PC-3 (cell line): ENCODE measurements at places on chromosomes 12 and 14.

DNA sequence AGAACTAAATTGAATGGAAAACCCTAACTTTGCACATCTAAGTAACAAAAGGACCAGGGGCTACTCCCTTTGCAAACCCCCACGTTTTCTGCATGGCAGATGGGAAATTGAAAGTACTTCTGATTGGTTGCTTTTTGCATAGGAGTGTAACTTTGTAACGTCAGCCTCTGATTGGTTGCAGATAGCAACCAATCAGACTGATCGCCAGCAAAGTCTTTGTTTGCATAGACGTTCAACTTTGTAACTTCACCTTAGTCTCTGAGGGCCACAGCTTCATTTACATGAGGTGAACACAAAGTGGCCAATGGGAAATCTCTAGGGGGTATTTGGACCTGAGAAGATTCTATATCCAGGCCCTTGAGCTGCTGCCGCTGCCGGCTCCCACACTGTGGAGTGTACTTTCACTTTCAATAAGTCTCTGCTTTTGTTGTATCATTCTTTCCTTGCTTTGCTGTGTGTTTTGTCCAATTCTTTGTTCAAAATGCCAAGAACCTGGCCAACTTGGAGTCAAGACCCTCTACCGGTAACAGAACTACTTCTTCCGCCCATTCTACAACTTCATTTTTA lies 102.5 kb upstream of the PRICKLE1 start:
- no peak overlapping the region for H3K4me3 ChIP-seq
- no peaks in the 10 kb centered on the region for H3K36me3 ChIP-seq
- no peaks in the 10 kb centered on the region for H3K27me3 ChIP-seq
- H3K4me1 ChIP-seq, result peaks cover 7% of the 10 kb centered on the region

DNA sequence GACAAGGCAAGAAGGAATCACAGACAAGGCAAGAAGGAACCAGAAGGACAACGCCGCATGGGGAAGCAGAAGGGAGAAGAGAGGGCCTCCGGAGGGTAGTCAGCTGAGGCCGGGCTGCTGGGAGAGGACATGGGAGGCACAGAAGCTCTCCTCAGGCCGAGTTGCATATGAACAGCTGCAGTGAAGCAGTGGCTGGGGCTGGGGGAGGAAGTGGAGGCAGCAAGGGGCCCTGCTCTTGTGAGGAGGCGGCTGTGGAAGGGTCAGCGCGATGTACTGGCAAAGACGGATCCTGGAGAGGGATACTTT lies 22.0 kb upstream of the TMEM106C start:
- no peak overlapping the region for H3K27ac ChIP-seq
- DNase-seq, result no peak
- no peak overlapping the region for H3K4me3 ChIP-seq
- peaks cover 13% of the 10 kb centered on the region for H3K4me1 ChIP-seq
- H3K27me3 ChIP-seq, result no peaks in the 10 kb centered on the region
- H3K36me3 ChIP-seq, result no peaks in the 10 kb centered on the region

GRCh38 chr14:99576304-99576703 lies 27.7 kb downstream of the CCDC85C start:
- no peak overlapping the region for H3K4me3 ChIP-seq
- H3K27me3 ChIP-seq, result no peaks in the 10 kb centered on the region
- peak overlapping the region; percentile 67 for H3K27ac ChIP-seq
- no peaks in the 10 kb centered on the region for H3K36me3 ChIP-seq
- H3K4me1 ChIP-seq, result peaks cover 66% of the 10 kb centered on the region
- DNase-seq, result peak; percentile 40

DNA sequence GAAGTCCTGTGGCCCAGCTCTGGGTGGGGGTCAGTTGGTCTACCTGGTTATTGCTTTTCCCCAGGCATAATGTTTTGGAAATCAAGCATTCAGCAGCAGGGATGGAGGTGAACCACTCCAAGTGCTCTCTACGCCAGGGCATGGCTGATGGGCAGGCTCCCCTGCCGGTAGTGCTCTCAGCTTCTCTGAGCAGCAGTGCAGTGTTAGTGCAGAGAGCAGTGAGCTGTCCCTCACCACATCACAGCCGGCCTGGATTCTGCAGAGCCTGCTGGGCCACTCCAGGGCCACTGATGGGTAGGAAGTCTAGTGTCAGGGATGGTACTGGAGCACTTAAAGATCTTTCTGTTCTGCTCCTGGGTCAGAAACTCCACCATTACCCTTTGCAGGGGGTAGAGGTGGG lies 151.1 kb downstream of the CALM1 start:
- no peaks in the 10 kb centered on the region for H3K36me3 ChIP-seq
- no peak overlapping the region for H3K27ac ChIP-seq
- DNase-seq, result no peak
- no peaks in the 10 kb centered on the region for H3K27me3 ChIP-seq

GRCh38 chr12:29713729-29714128 lies 70.0 kb downstream of the TMTC1 start:
- H3K4me3 ChIP-seq, result no peak overlapping the region
- no peaks in the 10 kb centered on the region for H3K4me1 ChIP-seq
- H3K27ac ChIP-seq, result no peak overlapping the region
- no peak for DNase-seq
- no peaks in the 10 kb centered on the region for H3K27me3 ChIP-seq

- no peak for DNase-seq
- H3K27ac ChIP-seq, result no peak overlapping the region
- H3K4me1 ChIP-seq, result peaks cover 10% of the 10 kb centered on the region
- H3K36me3 ChIP-seq, result no peaks in the 10 kb centered on the region
- no peaks in the 10 kb centered on the region for H3K27me3 ChIP-seq
- no peak overlapping the region for H3K4me3 ChIP-seq
Observed at GRCh38 chr14:101006008-101006407, 102.5 kb upstream of the RTL1 start.

GRCh38 chr12:107372229-107372658 lies 278.9 kb upstream of the CRY1 start:
- no peaks in the 10 kb centered on the region for H3K27me3 ChIP-seq

DNA sequence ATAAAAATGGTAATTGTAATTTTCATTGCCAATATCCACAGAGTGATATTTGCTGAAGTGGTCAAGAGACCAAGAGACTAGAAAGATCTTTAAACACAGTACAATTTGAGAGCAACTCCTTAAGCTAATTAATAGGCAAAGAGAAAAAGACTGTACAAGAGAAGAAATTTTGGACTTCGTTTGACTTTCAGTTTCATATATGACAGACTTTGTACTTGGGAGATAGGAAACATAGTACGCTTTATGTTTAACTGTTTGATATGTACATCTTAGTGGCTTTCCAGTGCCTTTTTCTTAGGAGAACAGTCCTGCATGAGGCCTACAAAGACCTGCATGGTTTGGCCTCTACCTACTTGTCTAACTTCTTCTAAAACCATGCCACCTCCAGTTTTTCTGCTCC lies 1118.1 kb downstream of the TRHDE start:
- H3K27ac ChIP-seq, result no peak overlapping the region
- H3K27me3 ChIP-seq, result no peaks in the 10 kb centered on the region
- H3K4me3 ChIP-seq, result no peak overlapping the region
- no peaks in the 10 kb centered on the region for H3K36me3 ChIP-seq
- no peak for DNase-seq
- no peaks in the 10 kb centered on the region for H3K4me1 ChIP-seq

- peaks cover 14% of the 10 kb centered on the region for H3K4me1 ChIP-seq
- no peak for DNase-seq
- peak overlapping the region; percentile 93 for H3K4me3 ChIP-seq
- H3K27ac ChIP-seq, result no peak overlapping the region
- H3K27me3 ChIP-seq, result no peaks in the 10 kb centered on the region
Observed at GRCh38 chr12:388012-388411, 1.1 kb downstream of the KDM5A start.

DNA sequence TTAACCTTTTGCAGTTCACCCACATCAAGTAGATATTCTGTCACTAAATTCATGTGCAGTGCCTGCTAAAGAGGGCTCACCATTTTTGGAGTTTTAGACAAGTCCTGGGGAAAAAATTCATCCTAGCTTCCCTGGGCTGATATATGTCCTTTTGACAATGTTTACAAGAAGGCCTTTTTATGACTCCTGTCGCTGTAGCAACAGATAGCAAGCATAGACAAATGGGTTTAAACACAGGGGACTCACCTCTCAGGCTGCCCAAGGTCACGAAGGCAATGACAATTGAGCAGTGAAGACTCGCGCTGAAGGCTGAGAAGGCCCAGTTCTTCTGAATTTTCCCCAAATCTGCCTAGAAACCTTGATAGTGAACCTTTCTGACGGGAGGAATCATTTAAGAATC lies 150.7 kb upstream of the CPM start:
- no peak overlapping the region for H3K27ac ChIP-seq
- H3K4me1 ChIP-seq, result no peaks in the 10 kb centered on the region
- no peaks in the 10 kb centered on the region for H3K27me3 ChIP-seq
- H3K36me3 ChIP-seq, result no peaks in the 10 kb centered on the region
- DNase-seq, result no peak

- no peaks in the 10 kb centered on the region for H3K27me3 ChIP-seq
- H3K4me1 ChIP-seq, result peaks cover 10% of the 10 kb centered on the region; the same call in 1 of the 2 replicates
- no peak for DNase-seq
- H3K27ac ChIP-seq, result no peak overlapping the region
- peaks cover 20% of the 10 kb centered on the region for H3K36me3 ChIP-seq
Observed at GRCh38 chr12:132148368-132149045, 4.2 kb downstream of the NOC4L start.

DNA sequence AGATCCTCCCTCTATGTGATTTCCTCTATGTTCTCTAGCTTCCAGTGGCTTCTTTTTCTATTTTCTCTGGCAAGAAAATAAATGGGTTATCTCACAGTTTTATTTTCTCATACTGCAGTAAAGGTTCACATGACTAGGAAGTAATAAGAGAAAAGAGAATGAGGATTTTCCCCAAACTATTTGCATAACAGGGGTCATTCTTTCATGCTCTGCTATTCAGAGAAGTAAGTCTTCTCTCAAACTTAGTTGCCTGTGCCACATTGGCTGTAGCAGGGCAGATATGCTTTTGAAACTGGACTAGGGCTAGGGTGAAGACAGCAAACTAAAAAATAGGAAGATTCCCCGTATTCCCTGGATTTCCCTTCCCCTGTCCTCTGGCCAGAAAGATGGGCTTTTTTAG lies 57.4 kb downstream of the ACSM4 start:
- peaks cover 25% of the 10 kb centered on the region for H3K27me3 ChIP-seq
- DNase-seq, result no peak

DNA sequence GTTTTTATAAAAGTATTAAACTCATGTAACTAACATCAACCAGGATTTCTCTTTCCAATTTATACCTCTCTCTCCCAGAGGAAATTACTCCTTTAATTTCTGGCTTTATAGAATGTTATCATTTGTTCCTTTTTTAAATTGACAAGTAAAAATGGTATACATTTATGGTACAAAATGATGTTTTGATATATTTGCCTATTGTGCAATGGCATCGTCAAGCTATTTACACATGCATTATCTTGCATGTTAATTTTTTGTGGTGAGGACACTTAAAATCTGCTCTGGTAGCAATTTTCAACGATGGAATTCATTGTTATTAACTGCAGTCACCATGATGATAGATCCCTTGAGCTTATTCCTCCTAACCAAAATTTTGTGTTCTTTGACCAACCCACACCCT lies 149.0 kb upstream of the NAV3 start:
- no peak overlapping the region for H3K4me3 ChIP-seq
- H3K4me1 ChIP-seq, result no peaks in the 10 kb centered on the region
- no peaks in the 10 kb centered on the region for H3K36me3 ChIP-seq
- H3K27me3 ChIP-seq, result no peaks in the 10 kb centered on the region
- DNase-seq, result no peak

- H3K27me3 ChIP-seq, result no peaks in the 10 kb centered on the region
- no peaks in the 10 kb centered on the region for H3K36me3 ChIP-seq
- peaks cover 33% of the 10 kb centered on the region for H3K4me1 ChIP-seq
- peak; percentile 17 for DNase-seq
- H3K4me3 ChIP-seq, result no peak overlapping the region
Observed at GRCh38 chr12:64618953-64619590, 8.8 kb downstream of the RASSF3 start.

DNA sequence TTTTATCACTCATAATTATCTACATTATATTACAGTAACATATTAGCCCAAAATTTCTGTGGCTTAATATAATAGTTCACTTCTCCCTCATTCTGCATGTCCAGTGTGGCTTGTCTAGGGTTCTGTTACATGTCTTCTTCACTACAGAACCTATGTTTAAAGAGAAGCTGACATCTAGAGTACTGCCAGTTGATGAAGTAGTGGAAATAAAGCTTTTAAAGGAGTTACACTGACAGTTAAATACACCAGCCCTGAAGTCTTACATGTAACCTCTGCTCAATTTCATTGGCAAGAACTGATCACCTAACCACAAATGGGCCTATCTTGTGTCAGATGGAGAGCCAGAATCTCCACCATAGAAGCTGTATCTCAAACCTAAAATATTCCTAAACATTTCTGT lies 32.9 kb downstream of the RPS6KA5 start:
- H3K4me3 ChIP-seq, result no peak overlapping the region
- no peaks in the 10 kb centered on the region for H3K27me3 ChIP-seq
- peaks cover 6% of the 10 kb centered on the region; the same call in 1 of the 2 replicates for H3K4me1 ChIP-seq
- no peak for DNase-seq
- no peaks in the 10 kb centered on the region for H3K36me3 ChIP-seq
